ENCODE measurements at places on chromosomes 6 and 20. TPM values are rescaled to one million over a fixed set of nuclear protein-coding genes. Genes with fewer than 3 reads are reported as not detected.

CNR1 gene
- total RNA-seq = 17.5 TPM

GNAS gene
- total RNA-seq = 5,038 TPM

CCR6 gene
- not detected for total RNA-seq

SLC52A3 gene
- total RNA-seq = 0.33 TPM

DOP1A gene
- 58.4 TPM for total RNA-seq

DEFB121 gene
- total RNA-seq = not detected

SLC35D3 gene
- not detected for total RNA-seq

OR12D3 gene
- not detected for total RNA-seq

SLC13A3 gene
- total RNA-seq = 4.2 TPM

DNA sequence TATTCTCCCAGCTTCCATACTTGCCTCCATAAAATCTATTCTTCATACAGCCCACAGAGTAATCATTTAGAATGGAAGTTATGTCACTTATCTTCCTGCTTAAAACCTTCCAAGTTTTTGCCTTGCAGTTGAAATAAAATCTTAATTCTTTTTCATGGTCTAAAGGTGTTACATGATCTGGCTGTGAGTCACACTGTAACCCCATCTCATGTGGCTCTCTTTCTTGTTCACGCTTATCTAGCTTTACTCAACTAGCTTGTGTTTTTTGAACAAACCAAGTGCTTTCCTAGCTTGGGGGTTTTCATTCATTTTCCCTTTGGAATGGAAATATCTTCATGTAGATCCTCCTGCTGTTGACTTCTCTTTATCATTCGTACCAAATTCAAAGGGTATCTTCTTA lies 23.6 kb upstream of the THEMIS start:
- no peak for DNase-seq

- DNase-seq = no peak
Measured at GRCh38 chr20:61963149-61963548, 102.5 kb downstream of the TAF4 start.

- DNase-seq = no peak
Measured at GRCh38 chr6:100388868-100389519, 75.7 kb downstream of the SIM1 start.

DNA sequence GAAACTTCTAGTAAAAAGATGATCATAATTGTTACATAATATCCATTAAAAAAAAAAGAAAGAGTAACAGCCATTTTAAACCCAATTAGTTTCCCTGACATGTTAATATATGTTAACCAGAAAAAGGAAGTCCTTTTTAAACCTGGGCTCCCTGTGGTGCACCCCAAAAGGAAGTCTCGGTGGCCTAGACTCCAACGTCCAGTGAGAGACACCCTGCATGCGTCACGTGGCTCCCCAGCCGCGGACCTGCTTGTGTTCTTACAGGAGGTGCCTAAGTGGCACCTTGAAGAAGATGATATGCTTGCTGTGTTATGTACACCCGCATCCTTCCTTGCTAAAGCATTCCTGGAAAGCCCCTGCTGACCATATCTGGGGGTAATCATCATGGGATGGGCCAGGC lies 50.1 kb downstream of the FOXC1 start:
- no peak for DNase-seq

- DNase-seq = no peak
Measured at GRCh38 chr6:113318575-113318917, 538.6 kb upstream of the MARCKS start.

DNA sequence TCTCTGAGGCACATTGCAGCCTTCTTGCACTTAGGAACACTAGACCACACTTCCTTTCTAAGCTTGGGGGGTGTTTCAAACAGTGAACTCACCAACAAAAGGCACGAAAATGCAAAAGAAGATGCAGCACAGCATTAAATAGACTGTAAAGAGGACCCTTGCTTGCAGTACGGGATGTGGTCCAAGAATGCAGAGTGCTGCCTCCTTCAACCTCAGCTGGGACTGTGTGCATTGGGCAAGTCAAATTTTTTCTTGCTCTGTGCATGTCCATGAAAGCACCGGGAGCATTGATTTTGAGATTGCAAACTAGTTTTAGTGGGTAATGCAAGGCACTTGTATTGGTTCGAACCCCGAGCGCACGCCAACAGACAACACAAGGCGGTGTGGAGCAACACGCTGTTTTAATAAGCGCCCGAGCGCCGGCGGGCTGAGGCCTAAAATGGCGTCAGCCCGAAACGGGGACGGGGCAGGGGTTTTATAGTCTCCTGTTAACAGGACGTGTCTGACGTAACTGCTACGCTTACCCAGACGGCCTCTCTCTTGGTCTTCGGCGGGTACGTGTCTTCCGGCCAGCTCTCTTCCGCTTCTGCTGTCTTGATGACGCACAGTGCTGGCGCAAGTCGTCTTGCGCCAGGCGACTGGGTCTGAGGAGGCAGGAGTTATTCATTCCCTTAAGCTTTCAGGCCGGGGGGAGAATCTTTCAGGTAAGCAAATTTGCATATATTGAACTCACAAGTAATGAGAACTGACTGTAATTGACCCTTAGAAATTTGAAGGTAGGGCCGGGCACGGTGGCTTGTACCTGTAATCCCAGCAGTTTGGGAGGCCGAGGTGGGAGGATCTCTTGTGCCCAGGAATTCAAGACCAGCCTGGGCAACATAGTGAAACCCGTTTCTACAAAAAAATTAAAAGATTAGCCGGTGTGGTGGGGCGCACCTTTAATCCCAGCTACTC lies 18.7 kb upstream of the ZFP64 start:
- DNase-seq = no peak

DNA sequence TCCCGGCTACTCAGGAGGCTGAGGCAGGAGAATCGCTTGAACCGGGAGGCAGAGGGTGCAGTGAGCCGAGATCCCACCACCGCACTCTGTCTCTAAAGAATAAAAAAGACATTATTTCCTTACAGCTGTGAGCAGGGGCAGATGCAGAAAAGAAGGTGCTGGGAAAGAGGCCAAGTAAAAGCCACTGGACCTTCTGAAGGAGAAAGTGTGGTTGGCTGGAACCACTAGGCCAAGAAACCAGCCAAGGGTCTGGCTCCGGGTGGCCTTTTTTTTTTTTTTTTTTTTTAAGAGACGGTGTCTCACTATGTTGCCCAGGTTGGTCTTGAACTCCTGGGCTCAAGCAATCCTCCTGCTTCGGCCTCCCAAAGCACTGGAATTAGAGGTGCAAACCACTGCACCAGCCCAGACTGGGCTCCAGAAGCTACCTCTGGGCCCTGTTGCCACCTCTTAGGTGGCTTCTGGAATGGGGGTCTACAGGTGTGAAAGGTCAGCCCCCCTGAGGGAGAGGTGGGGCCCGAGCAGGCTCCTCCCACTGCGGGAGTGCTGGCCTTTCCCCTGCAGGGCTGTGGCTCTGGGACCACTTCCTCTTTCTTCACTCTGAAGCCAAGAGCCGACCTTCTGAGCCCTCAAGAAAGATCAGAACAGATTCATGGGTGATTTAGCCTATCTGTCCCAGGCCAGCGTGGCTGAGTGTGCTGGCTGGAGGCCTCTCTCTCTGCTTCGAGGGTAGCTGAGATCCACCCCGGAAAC lies at the start of gene FGD2:
FGD2 (plus strand) TSS at position 595 of the 750 bp plus-strand sequence. CDS start 163 bp downstream, outside the sequence.
- peak; percentile 58 for DNase-seq

DNA sequence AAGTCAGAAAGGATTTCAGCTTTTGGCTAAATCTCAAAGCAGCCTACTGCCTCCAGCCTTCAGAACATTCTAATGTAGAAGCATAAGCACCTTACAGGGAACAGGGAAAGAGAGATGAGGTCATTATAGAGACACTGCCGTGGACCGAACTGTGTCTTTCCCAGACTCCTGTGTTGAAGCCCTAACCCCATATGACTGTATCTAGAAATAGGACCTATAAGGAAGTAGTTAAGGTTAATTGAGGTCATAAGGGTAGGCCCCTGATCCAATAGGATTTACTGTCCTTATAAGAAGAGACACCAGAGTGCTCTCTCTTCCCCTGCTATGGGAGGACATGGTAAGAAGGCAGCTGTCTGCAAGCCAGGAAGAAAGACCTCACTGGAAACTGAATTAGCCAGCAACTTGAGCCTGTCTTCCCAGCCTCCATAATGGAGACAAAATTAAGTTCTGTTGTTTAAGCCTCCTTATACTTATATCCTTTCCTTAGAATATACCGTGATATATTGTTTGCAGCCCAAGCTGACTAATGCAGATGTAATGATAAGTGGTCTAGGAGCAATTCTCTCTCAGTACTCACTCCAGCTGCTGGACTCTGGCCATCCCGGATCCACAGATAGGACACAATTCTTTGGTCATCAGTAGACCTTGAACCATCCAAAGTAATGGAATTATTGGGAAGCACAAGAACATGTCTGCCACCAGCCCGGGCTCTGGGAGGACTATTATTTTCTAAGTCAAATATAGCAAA lies 71.4 kb downstream of the ALDH5A1 start:
- no peak for DNase-seq

GRCh38 chr6:119195848-119196247 lies 117.4 kb upstream of the FAM184A start:
- no peak for DNase-seq

- DNase-seq = no peak
Measured at GRCh38 chr6:155123520-155123919, 128.4 kb downstream of the TIAM2 start.

DNA sequence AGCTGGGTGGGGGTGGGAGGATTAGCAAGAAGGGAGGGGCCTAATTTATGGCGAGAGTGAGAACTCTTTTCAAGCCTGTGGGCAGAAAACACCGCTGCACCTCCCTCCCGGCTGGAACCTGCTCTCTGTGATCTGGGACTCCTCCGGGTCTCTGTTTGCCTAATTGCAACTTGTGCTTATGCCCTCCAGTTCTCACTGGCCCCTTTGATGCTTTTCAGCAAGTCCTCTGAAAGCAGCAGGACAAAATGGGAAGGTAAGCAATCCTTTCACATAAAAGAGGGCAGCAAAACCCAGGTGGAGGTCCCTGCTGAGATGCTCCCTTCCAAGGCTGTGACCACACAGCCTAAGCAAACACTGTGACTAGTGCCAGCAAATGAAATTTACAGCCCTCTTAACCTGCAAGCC lies 523.0 kb upstream of the FLRT3 start:
- DNase-seq = peak; percentile 15

- DNase-seq = no peak
Measured at GRCh38 chr6:137832110-137832509, 34.9 kb upstream of the TNFAIP3 start.

- DNase-seq = no peak
Measured at GRCh38 chr6:139940741-139941729, 566.6 kb upstream of the CITED2 start.

DNA sequence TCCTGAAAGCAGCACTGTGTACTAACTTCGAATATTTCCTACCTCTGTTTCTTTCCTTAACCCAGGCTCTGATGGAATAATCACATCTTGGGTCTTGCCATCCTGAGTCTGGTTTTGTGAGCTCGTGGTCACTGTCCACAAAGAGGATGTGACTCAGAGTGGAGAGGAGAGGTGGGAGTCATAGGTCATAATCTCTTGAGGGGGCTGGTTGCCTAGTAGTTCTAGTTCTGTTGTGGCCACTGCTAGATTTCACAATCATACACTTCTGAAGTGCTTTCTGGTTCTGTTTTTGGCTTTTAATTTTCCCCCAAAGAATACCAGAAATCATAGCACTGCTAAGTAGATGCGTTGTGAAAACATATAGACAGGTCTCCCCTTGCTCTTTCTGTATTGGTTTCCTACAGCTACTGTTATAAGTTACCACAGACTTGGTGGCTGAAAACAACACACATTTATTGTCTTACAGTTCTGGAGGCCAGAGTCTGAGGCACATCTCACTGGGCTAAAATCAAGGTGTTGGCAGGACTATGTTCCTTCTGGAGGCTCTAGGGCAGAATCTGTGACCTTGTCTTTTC lies 102.8 kb downstream of the NRSN1 start:
- no peak for DNase-seq

DNA sequence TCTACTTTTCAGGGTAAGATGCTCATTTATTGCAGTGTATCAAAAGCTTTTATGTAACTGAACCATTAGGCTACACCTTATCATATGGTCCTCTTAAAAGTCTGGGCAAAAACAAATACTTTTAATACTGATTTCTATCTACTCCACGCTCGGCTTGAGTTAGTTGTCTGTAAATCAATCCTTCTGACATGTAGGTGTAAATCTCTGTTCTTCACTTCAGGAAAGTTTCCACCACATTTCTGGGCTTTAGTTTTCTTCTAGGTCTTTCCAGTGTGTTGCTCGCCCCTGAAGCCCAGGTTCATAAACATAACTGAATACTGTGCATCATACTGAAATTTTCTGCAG lies 89.2 kb upstream of the RNF217 start:
- DNase-seq = no peak

- no peak for DNase-seq
Measured at GRCh38 chr6:158969148-158969547, 30.9 kb downstream of the RSPH3 start.

GRCh38 chr6:156816505-156816904 lies 39.3 kb downstream of the ARID1B start:
- DNase-seq = peak; percentile 56

DNA sequence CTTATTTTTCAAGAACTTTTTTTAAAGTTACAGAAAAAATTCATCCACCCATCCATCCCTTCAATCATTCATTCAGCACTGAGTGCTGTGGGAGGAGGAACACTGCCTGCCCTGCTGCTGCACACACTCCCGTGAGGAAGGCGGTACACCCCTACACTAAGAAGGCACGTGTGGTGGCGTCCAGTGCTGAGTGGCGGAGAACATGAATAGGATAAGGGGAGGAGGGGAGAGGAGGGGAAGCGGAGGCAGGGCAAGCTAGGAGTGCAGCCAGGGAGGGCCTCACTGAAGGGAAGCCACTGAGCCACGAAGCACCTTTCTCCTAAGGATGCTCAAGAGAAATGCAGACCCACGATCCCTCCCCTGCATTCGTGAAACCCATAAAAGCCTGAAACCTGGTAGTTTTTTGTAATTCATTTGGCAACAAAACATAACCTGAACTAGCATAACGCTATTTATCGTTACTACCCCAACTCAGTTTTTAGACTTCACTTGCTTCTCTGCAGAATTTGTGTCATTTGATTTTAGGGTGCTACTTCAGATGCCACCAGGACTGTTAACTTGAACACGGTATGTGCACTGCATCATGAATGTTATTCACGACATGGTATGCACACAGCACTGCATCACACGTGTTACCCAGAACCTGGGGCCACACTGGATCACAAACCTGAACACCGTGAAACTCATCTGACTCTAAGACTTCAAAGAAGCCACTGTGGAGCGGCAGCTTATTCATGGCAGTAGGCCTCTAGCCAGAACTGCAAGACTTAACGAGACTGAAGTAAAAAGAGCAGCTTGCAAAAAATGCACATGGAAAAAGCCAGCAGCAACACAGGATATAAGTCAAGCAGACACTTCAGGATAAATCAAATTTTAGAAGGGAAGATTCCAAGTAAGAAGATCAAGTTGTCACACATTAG lies 3.5 kb downstream of the RNASET2 start:
- no peak for DNase-seq

- DNase-seq = no peak
Measured at GRCh38 chr6:118896339-118897136, 2.6 kb downstream of the ASF1A start.

- no peak for DNase-seq
Measured at GRCh38 chr6:124721331-124721730, 240.9 kb upstream of the RNF217 start.

DNA sequence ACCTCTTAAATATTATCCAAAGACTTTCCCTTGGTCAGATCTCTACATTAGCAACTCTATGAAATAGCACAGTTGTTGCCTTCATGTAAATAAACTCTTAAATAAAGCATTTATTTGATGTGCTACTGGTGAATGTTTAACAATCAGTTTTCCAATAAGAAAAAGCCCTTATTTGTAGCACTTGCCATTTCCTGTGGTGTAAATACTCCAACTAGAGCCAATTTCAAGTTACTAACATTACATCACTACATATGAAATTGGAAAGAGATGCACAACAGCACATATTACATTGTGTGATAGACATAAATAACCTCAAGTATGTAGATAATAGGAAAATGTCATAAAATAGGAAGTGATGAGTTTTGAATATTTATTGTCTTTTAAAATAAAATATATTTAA lies 5.0 kb upstream of the MYB start:
- DNase-seq = no peak

Data from thyroid gland (tissue), 4 donors.